Stimulated activated CD4-positive, alpha-beta T cell treated with anti-CD3 and anti-CD28 coated beads, Interleukin-1b, Interleukin-23, amount 100 ng/mL, for 1 hour (primary cell): ENCODE measurements at places on chromosomes 3 and 15.

DNA sequence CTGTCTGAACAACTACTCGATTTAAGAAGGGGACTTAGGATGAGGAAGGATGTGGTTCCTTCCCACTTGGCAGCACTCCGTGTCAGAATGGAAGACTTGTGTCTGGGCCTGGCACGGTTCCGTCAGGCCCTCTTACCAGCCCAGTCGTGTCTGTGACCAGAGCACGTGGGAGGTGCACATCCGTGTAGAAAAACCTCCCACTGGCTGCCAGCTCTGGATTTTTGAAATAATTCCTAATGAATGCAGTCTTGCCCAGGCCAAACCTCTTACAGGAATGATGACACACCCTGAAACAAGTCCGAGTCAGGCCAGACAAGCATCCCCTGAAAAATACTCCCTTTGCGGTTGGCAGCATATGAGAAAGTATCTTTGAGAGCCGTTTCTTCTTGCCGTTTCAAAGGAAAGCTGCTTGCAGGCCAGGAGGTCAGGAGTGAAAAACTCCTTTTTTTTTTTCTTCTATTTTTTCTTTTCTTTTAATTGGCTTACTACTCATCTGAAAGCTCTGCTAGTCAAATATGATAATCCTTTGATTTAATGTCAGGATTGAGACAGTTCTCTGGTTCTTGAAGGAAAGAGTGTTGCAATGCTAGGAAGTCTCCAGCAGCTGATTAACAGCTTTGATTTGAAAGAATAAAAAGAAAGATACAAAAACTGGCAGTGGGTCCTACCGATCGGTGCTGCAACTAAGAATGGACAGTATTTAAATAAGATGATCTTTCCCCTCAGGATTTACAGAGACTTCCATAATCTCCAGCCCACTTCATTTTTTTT lies 19.8 kb downstream of the IL1RAP start:
- no peak for DNase-seq

DNA sequence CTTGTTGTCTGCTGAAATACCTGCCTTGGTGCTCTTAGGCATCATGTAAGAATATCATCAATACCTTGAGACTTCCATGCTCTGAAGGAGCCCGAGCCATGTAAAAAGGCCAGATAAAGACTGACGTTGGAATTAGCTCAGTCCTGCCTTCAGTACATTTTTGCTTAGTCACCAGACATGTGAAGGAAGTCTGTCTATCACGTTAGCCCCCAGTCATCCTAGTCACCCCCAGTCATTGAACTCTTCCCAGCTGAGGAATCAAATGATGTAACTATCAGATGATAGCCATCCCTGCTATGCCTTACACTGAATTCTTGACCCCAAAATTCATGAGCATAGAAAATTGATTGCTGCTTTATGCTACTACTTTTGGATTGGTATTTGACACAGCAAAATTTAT lies 351.2 kb upstream of the SGO1 start:
- no peak for DNase-seq

DNA sequence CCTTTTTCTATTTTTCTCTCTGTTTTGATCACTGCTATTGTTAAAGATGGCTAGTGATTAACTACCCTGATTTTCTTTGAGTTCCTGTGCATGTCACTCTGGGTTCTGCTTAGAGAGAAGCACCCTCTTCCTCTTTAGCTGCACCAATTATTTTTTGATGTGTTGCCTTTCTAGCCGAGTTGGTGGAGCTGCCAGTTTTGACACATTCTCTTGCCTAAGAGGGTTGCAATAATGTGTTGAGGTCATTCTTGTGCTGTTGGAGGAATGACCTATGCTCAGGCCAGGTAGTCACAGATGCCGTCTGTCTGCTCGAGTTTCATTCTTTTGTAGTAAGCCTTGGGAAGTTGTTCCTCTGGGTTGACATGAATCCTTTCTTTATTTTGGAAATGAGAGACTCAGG lies 84.6 kb upstream of the DPH6 start:
- no peak for DNase-seq

GRCh38 chr3:126438746-126439145 lies 36.9 kb downstream of the ZXDC start:
- DNase-seq: no peak

DNA sequence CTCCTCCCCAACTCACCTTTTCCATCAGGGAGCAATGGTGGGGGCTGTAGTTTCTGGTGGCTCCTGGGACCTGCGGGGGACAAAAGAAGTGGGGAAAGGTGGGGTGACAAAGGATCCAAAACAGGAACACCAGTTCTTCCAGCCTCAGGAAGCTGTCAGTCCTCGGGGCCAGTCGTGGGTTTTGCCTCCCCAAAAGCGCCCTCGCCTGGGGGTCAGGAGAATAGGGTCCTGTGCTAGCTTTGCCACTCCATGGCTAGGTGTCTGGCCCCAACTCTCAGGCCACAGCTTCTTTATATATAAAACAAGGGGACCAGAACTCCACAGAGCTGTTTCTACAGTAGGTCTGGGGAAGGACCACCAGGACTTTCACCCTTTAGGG lies 4.0 kb downstream of the CCDC9B start:
- no peak for DNase-seq

DNA sequence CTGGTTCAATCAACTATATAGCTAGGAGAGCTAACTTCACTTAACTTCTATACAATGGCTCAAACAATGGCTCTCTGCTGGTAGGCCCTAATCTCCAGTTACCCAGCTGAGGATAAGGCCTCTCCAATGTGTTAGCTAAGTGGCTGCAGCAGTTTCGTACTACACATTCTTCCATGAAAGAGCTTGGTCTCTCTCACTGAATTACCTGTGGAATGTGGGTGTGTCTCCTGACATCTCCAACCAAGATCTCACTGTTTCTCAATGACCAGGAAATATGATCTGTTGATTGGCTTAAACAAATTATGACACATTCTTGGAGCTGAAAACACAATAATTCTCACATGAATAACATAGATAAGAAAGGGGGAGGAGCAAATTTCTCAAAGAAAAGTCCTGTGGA lies 169.8 kb upstream of the ROBO1 start:
- no peak for DNase-seq

- no peak for DNase-seq
Measured at GRCh38 chr3:179717219-179717618, 64.4 kb downstream of the USP13 start.
